Activated T-helper 1 cell treated with anti-CD3 and anti-CD28 coated beads, Interleukin-2, amount 50 U/mL, for 16 hours (primary cell): ENCODE measurements at places on chromosomes 7 and 10.
A peak's percentile ranks its signal among the peaks of the same experiment; 100 is the strongest.

DNA sequence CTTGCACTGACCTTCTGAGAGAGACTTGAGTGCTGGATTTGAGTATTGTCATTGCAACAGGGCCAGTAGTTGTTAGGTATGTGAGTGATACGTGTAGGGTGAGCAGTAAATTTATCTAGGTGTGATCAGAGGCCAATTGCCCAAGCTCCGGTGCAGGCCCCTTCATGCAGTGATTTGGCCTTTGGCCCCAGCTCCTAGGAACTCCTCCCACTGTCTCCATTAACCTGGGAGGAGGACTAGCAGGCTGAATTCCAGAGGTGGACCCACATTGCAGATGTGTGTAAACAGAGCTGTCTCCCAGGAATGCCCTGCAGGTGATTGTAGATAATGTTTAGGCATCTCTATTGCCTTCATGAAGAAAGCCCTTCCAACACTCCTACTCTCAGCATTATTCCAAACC, 19.5 kb downstream of the TCF7L2 start:
- no peak for DNase-seq

- no peak for DNase-seq
Measured at GRCh38 chr10:124642088-124642710, 102.0 kb downstream of the FAM53B start.

DNA sequence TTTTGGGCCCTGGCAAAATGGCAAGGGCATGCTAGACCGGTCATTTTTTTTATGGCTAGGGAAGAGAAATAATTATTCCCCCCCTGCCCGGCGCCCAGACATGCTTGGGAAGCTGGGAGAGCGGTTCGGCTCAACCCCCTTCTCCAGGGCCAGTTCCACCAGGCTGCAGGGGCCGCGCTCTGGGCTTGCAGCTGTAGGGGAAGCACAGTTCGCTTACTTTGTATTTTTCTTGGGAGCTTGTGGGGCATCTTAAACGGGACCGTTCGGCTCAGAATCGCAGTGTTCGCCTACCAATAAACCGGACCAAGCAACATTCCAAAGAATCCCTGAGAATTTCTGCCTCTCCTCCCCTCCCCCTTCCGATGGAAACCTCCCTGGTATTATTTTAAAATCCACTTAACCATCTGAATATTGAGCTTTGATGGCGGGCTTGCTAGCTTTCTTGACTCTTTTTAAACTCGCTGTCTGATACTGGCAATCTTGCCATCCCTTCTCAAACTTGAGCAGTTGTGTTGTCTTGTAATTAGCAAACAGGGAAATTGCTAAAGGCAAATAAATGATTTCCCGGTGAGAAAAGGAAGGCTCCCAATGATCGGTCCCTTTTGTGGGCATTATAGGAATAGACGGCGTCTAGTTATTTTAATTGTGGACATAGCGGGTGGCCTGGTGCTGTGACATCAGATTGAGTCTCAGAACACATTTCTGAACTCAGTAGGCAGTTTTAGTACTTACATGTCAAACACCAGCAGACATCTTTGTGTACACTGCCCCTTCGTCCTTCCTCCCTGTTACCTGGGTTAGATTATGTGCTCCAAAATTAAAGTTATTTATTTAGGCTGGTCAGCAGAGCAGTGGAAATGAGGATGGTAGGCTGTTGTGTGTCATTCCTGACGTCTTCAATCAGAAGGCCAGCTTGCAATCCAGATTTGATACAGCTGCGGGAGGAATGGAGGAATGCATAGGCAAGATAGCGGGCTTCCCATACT, 3.4 kb downstream of the TCF7L2 start:
- DNase-seq, result no peak

DNA sequence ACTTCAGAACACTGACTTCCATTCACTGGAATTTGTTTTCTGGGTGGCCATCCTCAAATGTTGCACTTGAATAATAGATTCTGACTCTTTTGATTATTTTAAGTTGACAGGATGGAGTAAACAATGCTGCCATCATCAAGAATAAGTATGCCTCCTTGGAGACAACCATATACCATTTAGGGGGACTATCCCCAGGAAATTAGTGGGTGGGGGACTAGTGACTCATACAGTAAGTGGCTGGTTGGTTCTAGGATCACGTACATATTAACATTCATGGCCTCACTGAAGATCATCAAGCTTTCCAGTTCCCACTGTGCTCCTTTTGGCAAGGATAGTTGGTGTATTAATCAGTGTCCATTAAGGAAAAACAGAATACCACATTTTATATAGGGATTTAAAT, 615.2 kb downstream of the CCSER2 start:
- no peak for DNase-seq

DNA sequence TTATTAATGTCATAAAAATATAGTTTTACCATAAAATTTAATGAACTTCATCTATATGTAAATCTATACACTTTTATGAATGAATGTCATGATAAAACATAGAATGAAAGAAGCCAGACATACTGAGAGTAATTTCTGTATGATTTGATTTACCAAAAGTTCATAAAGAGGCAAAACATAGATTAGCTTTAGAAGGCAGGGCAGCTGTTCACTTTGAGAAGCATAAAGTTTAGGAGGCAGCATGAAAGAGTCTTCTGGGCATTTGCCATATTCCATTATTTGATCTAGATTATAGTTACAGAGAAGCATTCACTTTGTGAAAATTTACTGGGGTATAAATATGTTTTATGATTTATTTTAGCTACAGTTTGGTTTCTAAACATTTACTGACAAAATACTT, 487.2 kb downstream of the ANKRD7 start:
- DNase-seq, result no peak

- peak; percentile 48 for DNase-seq
Measured at GRCh38 chr10:88934900-88935672, 17.5 kb downstream of the ACTA2 start.

DNA sequence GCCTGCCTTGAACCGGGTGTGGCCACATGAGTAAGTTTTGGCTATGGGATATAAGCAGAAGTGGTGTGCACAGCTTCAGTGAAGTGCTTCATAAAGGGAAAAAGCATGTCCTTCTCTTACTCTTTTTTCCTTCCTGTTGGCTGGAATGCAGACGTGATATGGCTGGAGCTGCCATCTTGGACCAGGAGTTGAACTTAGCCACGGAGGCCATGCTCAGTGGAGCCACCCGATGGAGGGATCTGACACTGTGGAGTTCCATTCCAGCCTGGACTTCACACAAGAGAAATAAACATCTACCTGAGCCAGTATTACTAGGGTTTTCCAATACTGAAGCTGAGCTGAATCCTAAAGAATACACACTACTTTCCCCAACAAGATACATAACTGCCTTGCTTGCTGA, 52.3 kb downstream of the CCDC3 start:
- no peak for DNase-seq

GRCh38 chr10:121661451-121661851, 63.2 kb upstream of the FGFR2 start:
- DNase-seq, result no peak

DNA sequence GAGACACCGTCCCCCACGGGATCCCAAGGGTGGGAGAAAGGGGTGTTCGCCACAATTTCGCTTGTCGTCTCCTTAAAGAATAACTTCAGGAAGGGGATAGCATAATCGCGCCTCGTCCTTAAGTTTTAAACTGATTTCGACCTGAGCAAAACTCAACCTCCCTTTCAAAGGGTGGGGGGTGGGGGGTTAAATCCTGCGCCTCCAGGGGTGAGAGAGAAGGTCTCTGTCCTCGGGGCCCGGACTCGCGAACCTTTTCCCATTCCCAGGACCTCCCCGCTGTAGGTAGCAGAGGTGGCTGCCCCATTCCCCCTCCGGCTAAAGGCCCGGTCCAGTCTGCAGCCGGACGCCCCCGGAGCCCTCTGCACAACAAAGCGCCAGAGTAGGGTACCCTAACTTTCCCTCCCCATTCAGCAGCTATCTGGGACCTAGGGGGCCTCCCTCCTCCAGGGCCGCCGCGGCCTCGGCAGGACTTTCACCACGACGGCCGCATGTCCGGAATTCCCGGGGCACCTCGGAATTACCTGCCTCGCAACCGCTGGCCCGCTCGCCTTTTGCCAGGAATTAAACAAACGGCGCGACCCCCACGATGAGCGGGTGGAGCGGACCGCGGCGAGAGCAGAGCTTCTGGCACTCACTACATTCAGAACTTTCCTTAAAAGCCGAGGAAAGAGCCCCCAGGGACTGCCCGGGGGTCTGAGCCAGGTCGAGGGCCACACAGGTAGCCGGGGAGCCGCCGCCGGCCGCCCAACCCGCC, 1.7 kb downstream of the CDK6 start:
- no peak for DNase-seq

DNA sequence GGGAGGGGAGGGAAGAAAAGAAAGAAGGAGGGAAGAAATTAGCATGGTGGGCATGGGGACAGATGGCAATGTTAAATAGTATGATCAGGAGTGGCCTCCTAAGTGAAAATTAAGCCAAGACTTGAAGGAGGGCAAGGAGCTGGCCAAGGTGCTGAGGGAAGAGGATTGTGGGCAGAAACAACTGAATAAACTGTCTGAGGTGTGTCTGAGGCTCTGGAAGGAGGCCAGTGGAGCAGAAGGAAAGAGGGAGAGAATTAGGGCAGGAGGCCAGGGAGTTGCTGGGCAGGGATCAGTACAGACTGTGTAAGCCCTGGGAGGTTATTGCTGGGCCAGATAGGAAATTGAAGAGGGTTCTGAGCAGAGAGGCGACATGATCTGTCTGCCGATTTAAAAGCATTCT, 40.6 kb upstream of the VKORC1L1 start:
- DNase-seq, result no peak

- DNase-seq, result no peak
Measured at GRCh38 chr10:14072541-14072940, 258.2 kb downstream of the FRMD4A start.

DNA sequence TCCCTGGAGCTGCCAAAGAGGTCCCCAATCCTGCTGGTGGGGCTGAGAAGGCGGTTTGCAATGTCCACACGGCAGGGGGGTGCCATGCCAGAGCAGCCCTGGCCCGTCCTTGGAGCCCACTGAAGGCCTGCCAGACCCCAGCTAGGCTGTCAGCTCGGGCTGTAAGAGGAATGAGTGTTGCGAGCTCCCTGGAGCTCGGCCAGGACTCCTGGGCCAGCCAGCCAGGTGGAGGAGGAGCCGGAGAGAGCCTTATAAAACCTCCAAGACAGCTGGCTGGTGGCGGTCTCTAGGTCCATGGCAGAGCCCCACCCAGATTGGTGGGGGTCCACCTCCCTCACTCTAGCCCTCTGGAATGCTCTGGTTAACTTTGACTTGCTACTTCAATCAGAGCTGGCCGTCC, 55.1 kb upstream of the CALN1 start:
- no peak for DNase-seq

DNA sequence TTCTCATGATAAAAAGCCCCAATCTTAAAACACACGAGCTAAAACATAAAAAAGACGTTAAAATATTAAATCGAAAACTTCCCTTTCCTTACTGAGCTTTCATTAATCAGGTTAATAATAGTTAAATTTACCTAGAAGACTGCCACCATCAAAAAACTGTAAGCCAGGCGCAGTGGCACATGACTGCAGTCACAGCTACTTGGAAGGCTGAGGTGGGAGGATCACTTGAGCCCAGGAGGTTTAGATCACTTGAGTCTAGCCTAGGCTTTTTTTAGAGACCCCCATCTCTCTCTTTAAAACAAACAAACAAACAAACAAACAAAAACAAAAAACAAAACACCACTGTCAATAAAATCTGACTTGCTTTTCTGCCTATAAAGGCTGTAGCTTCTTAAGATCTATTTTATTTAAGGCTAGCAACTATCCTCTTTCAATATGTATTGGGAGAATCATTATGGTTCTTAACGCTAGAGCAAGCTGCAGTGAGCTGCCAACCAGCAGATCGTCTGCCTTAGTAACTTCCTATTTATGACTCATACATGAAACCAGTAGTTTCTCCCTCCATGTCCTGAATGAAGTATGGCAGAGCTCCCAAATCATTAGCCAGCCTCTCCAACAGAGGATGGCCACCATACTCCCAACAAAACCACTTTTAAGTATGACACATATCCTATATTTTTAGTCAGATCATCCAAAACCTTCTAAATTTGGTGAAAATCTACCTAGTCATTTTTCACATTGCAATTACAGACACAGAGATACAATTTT, 163.7 kb downstream of the SRPK2 start:
- DNase-seq, result no peak

DNA sequence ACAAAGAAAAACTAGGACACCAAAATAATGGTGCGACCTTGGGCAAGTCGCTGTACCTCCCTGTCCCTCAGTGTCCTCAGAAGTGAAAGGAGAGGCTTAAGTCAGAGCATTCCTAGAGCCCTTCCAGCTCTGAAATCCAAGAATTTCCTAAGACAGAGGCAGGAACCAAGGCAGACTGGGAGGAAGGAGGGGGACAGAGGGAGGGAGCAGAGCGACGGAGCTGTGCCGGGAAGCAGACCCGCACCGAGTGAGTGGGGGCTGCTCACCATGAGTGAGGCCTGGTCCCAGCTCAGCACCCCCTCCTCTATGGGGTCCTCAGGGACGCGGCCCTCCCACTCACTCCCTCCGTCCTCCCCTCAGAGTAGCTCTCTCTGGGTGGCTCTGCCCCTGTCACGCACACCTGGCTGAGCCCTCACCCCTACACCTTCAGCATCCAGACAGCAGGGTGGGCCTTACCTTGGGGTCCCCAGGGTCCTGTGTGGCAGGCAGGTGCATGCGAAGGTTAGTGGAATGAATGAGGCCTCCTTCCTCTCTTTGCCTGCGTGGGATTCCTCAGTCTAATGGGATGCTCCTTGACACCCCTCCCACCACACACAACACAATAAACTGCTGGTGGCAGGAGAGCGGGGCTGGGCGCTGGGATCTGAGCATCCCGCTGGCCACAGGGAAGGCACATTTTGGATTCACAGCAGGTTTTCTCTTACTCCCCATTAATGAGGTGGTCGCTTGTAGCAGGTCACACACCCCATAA, 4.6 kb upstream of the SMARCD3 start:
- DNase-seq, result no peak

- DNase-seq, result no peak
Measured at GRCh38 chr10:96955794-96956193, 123.7 kb downstream of the LCOR start.

DNA sequence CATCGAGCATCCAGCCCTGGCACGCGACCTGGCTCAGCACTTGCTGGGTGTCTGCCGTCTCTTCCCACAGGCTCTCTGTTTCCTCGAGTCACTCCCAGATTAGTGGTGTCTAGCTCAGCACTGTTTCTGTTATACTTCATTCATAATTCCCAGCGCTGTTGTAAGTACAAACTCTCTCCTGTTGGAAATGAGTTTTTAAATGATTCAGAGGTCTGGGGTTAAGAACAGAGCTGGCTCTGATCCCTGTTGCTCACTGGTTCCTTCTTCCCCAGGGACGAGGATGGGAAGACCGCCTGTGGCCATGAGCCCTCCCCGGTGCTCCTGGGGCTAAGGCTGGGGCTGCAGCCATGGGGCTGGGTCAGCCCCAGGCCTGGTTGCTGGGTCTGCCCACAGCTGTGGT, 17.3 kb upstream of the C10orf95 start:
- no peak for DNase-seq
